SJSA1 (cell line): ENCODE measurements at places on chromosomes 7 and 10.
A peak's percentile ranks its signal among the peaks of the same experiment; 100 is the strongest.

GRCh38 chr7:151921451-151921850 is 34.8 kb upstream of the GALNTL5 start:
- no peaks in the 10 kb centered on the region for H3K36me3 ChIP-seq
- H3K4me1 ChIP-seq = no peaks in the 10 kb centered on the region
- DNase-seq = no peak
- H3K27ac ChIP-seq = no peak overlapping the region
- peaks cover 5% of the 10 kb centered on the region; the same call in 1 of the 2 replicates for H3K27me3 ChIP-seq

GRCh38 chr7:125154930-125155329 is 225.3 kb upstream of the POT1 start:
- H3K27me3 ChIP-seq = peaks cover 3% of the 10 kb centered on the region; the same call in 1 of the 2 replicates
- H3K4me3 ChIP-seq = no peak overlapping the region
- H3K27ac ChIP-seq = no peak overlapping the region
- no peaks in the 10 kb centered on the region for H3K4me1 ChIP-seq

DNA sequence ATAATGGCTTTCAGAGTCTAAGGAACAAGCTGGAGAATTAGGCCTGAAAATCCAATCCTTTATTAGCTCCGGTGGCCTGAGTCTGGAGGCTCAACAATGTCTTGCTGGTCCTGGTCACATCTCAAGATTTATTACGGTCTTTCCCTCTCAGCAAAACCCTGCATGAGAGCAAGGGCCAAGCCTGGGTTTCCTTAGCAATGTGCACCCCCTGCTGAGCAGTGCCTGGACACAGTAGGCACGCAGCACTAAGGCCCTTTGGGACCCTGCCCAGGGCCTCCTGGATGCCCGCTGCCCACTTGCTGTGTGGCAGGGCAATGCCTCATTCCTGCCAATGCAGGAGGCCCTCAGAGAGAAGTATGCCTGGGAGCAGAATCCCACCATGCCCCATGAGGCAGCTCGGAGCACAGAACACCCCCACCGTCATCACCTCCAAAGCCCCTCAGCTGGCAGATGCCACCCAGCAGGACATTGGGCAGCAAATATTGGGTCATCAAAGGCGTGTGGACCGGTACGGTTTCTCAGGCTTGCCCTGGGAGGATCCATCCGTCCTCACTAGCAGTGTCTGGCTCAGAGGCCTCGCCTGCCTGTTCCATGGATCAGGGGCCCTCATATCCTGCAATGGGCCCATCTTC is 156.4 kb downstream of the OAT start:
- no peak overlapping the region for H3K27ac ChIP-seq
- H3K27me3 ChIP-seq = no peaks in the 10 kb centered on the region
- no peak overlapping the region for H3K4me3 ChIP-seq
- H3K4me1 ChIP-seq = no peaks in the 10 kb centered on the region
- H3K36me3 ChIP-seq = no peaks in the 10 kb centered on the region

GRCh38 chr7:149599636-149600206 is 102.1 kb upstream of the ZNF746 start:
- H3K36me3 ChIP-seq = peaks cover 60% of the 10 kb centered on the region
- no peaks in the 10 kb centered on the region for H3K27me3 ChIP-seq
- H3K4me3 ChIP-seq = no peak overlapping the region
- no peaks in the 10 kb centered on the region for H3K4me1 ChIP-seq

DNA sequence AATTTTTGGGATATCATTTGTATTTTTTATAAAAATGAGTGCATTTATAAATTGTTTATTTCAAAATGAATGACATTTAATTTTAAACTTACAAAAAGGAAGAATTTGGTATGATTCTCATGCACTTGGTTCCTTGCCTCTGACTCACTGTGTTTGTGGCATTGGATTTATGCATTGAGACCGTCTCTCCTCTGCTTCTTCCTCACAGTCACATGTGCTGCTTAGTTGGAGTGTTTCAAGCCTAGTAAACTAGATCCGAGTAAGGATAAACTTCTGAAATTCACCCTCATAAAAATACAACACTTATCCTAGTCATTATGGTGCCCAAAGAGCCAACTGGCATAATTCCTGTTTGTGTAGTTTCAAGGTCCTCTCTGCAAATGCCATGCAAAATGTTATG is 19.1 kb upstream of the FZD8 start:
- no peak for DNase-seq
- no peaks in the 10 kb centered on the region for H3K36me3 ChIP-seq
- no peak overlapping the region for H3K4me3 ChIP-seq
- H3K27me3 ChIP-seq = 0 out of 2 replicates have a peak, but pooled peaks cover 4% of the 10 kb centered on the region
- H3K27ac ChIP-seq = no peak overlapping the region
- no peaks in the 10 kb centered on the region for H3K4me1 ChIP-seq

DNA sequence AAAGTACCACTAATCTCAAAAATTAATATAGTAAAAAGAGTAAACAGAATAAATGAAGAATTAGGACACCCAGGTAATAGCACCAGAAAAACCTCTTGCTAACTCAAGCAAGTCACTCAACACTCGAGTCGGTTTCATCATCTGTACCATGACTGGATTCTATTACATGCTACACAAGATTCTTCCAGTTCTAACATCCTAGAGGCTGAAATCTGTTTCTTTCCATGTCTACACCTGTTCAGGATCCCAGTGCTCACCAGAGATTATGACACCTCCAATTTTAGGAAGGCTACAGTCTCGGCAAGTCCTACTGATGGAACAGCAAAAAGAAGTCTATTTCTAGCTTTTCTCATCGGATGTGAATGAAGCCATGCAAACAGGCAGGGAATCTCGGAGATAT is 95.3 kb upstream of the ANK3 start:
- no peak for DNase-seq
- H3K4me3 ChIP-seq = no peak overlapping the region
- no peaks in the 10 kb centered on the region for H3K36me3 ChIP-seq
- H3K4me1 ChIP-seq = no peaks in the 10 kb centered on the region; the same call in 1 of the 2 replicates
- H3K27ac ChIP-seq = no peak overlapping the region

GRCh38 chr7:35802102-35802466 is 1.2 kb downstream of the SEPTIN7 start:
- H3K36me3 ChIP-seq = peaks cover 6% of the 10 kb centered on the region
- no peaks in the 10 kb centered on the region for H3K27me3 ChIP-seq
- peak overlapping the region; percentile 76 for H3K4me3 ChIP-seq
- no peak for DNase-seq
- H3K4me1 ChIP-seq = peaks cover 18% of the 10 kb centered on the region
- peak overlapping the region; percentile 97 for H3K27ac ChIP-seq

DNA sequence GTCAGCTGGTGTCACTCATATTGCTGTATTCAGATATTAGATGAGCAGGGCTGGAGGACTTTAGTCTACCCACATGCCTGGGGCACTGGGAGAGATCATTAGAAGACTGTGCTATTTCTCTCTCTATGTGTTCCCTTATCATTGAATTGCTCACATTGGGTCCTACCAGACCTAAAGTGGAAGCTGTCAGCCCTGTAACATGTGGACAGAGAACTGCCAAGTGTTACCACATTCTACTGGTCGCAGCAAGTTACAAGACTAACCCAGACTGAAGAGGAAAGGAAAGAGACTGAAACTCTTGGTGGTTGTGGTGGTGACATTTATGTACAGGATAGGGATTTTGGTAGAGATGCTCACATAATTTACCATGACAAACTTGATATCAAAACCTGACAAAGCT is 627.1 kb upstream of the FZD8 start:
- no peak overlapping the region for H3K4me3 ChIP-seq
- no peak for DNase-seq
- 0 out of 2 replicates have a peak, but pooled peaks cover 5% of the 10 kb centered on the region for H3K4me1 ChIP-seq
- no peaks in the 10 kb centered on the region for H3K36me3 ChIP-seq
- H3K27me3 ChIP-seq = no peaks in the 10 kb centered on the region

DNA sequence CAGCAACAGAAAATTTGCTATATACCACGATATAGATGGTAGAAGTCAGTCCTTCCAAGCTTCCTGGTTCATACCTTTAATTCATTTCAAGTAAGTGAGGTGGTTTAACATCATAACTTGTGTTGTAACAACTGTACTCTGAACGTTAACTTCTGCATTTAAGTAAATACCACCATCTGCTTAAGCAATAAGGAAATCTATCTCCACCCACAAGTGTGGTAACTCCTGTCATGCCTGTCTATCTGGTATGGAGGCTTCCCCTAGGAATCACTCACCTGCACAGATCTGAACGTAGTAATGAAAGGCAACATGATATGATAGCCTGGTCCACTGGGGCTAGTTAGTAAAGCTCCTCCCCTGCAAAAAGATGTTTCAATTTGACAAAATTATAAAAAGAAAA is 2.3 kb downstream of the ERLIN1 start:
- H3K4me3 ChIP-seq = no peak overlapping the region
- peaks cover 51% of the 10 kb centered on the region for H3K36me3 ChIP-seq
- no peak overlapping the region for H3K27ac ChIP-seq
- H3K27me3 ChIP-seq = no peaks in the 10 kb centered on the region
- H3K4me1 ChIP-seq = peaks cover 17% of the 10 kb centered on the region

DNA sequence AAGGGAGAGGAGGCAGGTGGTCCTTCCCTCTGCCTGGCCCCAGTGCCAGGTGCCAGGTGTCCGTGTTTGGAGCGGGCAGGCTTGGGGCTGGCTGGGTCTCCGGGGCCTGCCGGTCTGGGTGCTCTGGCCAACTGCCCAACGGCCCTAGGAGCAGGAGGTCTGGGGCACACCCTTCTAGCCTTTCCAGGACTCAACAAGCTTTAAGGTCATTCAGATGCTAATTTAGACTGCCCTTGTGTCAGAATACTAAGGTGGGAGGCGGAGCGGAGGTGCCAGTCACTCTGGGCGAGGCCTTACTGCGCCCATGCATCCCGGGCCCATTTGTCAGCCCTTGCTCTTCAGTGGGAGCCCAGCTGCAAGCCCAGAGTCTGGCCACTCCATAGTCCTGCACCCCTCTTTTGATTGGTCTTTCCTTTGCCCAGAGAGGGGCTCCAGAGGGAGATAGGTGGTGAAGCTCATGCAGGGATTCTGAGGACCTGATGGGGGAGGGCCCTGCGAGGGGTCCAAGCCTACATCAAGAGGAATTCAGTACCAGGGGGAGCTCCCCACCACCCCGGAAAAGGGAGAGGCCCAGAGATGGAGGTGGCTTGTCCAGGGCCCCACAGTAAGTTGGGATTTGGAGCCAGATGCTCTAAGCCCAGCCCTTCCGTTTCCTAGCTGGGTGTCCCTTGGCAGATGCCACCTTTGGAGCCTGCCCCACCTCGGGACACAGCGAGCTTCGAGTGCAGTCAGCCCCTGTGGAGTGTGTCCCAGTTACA is 1.3 kb downstream of the PGAM2 start:
- DNase-seq = no peak
- no peaks in the 10 kb centered on the region for H3K4me1 ChIP-seq
- H3K4me3 ChIP-seq = no peak overlapping the region

GRCh38 chr7:37420946-37421695 is 27.5 kb downstream of the ELMO1 start:
- no peak for DNase-seq
- no peak overlapping the region for H3K27ac ChIP-seq
- peaks cover 3% of the 10 kb centered on the region; the same call in 1 of the 2 replicates for H3K27me3 ChIP-seq
- no peaks in the 10 kb centered on the region for H3K36me3 ChIP-seq

GRCh38 chr7:125695626-125696025 is 766.0 kb upstream of the POT1 start:
- no peaks in the 10 kb centered on the region for H3K36me3 ChIP-seq
- H3K4me1 ChIP-seq = no peaks in the 10 kb centered on the region
- H3K27me3 ChIP-seq = no peaks in the 10 kb centered on the region
- H3K27ac ChIP-seq = no peak overlapping the region
- DNase-seq = no peak
- H3K4me3 ChIP-seq = no peak overlapping the region
